ENCODE measurements at places on chromosomes 3 and 15.

DNA sequence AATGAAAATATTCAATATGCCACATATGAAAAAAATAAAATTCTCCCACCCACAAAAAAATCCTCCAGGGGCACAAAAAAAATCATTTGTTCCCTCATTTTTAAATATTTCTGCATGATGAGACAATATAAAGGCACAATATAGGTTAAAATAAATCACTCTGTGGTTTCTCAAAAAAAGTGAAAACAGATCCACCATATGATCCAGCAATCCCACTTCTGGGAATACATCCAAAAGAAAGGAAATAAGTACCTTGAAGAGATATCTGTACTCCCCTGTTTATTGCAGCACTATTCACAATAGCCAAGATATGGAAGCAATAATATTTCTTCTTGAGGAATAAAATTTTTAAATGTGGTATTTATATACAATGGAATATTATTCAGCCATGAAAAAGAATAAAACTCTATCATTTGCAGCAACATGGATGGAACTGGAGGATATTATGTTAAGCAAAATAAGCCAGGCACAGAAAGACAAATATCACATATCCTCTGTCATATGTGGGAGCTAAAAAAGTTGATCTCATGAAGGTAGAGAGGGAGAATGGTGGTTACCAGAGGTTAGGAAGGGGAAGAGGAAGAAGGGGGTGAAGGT lies 1.5 kb downstream of the ATP8B4 start:
- peak; percentile 53 for DNase-seq

DNA sequence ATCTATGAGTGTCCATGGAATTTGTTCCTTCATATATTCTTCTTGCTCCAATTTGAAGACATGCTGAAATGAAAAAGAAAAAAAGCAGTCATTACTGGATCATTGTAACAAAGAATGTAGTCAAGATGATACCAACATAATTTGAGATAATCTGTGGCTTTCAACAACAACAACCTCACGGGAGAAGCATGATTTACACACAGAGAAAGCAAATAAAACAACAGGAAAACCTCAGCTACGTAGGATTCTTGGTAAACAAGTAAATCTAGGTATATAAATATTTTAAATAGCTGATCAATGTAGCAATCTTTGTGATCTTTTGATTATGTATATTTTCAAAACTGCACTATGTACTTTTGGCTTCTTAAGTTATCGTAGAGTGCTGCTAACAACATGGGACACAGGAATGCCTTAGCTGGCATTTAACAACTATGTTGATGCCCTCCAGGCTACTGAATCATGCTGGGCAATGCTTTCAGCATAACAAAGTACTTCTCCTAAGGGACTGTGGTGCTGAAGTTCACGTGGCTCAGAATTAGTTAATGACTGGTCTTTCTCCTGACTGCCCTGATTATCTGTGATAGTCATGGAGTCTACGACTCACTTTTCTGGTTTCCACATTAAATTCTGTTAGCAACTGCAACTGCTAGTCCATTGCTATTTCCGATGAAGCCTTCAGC lies 96.5 kb upstream of the MYO5C start:
- no peak for DNase-seq

GRCh38 chr3:142574665-142575064 lies 3.9 kb downstream of the ATR start:
- no peak for DNase-seq

GRCh38 chr3:5138214-5138981 lies 16.3 kb downstream of the ARL8B start:
- no peak for DNase-seq

DNA sequence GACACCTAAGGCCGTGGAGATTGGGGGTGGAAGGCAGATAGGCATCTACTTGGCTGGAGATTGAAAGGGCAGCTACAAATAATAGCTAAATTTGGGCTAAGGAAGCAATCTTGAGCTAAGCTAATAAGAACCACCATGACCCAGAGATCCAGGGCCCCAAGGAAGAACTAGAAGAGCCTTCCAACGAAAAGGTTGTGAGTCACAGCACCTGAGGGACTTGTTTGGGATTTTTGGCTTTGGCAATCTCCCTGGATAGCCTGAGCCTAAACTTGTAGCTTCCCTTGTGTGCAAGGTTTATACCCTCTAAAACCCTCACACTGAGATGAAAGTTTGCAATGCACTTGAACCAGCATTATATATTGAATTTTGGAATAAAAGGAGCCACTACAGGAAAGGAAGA lies 364.0 kb upstream of the IL12A start:
- no peak for DNase-seq

DNA sequence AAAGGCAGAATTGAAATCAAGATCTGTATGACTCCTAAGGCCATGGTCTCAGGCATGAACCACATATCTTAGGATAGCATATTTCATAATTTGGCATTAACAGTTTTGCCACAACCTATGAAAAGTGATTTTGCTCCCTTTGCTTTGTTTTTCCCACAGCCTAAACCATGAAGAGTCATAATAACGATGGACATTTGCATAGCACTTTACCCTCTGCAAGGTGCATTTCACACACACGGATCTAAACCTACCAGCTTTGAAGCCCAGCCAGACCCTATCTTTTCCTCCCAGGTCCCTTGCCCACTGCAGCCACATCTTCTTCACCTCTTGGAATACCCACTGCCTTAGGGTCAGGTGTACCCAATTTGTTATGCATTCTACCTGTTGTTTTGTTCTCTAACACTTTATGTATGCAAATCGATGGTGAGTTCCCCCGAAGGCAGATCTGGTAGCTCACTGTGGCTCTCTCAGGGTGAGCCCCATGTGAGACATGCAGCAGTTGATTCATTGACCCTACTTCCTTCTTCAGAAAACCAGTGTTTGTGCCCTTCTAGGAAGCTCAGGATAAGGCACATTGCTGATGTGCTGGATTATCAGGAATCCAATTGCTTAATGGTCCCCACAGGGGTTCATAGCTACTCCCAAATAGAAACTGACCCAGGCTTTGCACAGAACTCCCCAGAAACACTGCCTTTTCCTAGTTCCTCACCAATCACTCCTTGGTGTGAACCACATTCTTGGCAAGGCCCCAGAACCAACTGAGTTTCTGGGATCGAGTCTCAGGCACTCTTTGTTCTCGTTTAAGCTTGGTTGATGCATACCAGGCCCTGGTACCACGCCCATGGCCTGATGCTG lies 8.7 kb downstream of the ARHGAP31 start:
- DNase-seq: no peak

- DNase-seq: no peak
Measured at GRCh38 chr3:189744235-189744634, 113.0 kb downstream of the TP63 start.

- DNase-seq: no peak
Measured at GRCh38 chr3:66144568-66145407, 76.0 kb upstream of the SLC25A26 start.

DNA sequence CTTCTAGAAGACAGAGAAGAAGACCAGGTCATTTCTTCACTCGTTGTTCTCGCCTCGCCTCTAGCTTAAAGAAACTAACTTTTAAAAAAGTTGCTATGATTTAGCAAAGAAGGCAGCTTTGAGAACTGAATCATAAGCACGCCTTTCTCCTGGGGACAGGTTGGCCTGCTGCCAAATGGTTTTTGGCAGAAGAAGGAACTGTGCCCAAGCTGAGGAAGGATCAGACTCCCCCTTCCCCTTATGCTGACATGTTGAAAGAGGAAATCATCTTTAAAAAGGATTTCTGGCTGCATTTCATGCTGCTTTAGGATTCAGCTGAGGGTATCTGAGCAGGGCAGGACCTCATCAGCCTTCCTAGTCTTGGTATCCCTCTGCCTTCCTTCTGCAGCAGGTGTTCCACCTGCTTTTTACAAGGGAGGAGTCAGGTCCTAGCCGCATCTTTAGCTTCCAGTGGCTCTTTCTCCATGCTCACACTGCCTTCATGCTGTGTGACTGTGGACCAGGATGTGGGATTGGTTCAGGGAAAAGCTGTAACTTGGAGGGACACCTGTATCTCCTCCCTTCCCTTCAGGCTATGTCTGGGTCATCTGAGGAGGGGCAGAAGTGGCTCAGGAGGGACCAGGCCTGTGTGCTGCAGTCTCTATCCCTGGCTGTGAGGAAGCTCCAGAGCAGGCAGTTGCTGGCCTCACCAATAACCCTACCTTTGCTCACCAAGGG lies 34.1 kb upstream of the HACD2 start:
- DNase-seq: peak; percentile 73

DNA sequence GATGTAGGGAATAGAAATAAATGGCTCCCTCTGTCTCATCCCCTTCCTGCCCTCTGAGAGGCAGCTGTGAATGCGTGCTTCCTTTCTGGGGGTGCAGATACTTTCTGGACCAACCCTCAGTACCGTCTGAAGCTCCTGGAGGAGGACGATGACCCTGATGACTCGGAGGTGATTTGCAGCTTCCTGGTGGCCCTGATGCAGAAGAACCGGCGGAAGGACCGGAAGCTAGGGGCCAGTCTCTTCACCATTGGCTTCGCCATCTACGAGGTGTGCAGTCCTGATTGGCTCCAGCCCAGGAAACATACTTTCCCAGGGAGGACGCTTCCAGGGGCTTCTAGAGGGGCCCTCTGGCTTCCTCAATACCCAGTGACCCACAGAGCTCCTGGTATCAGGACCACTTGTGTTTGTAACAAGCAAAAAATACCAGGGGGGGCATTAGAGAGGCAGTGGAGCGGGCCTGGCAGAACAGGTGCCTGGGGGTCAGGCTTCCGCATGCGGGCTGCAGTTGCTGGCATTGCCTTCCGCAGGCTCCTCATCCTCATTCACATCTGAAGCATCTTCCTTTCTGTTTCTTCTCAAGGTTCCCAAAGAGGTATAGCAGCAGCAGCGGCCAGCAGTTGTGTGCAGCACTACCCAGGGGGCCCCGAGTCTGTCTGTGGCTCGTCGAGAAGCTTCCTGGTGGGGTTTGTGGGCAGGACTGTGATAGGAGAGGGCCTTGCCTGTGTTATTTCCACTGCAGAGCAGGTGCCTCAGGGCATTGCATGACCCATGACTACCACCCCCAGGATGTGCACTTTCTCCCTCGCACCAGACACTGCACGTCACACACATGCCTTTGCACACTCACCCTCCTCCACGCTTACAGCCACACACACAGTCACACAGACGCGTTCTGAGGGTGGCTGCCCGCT lies 42.5 kb downstream of the CAPN3 start:
- no peak for DNase-seq

DNA sequence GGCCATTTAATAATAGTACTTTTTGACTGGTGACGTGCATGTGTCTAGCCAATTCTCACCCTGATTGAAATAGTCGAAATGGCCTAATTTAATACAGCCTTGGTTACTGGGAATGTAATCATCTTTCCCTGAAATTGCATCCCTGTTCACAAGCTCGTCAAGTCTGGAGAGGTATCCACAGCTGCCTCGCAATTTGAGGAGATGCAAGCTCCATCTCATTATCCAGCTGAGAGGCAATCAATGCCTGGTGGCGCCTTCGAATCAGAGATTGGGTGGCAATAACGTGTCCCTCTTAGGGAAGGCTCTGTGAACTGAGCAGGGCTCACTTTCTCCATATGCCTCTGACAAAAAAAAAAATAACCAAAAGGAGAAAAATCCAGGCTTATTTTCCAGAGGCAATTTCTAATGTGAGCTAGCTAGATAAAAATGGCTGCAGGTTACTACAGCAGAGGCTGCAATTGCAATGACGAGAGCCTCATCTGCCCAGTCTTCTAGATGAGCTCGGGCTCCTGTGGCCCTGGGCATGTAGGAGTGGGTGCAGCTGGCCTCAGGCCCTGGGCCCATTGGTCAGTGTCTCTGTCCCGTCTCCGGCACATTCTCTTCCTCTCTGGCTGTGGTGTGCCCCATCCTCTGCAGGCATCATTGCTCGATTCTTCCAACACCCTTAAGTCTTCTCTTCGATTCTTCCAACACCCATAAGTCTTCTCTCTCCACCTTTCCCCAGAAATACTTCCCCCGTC lies 487.5 kb downstream of the GABRG3 start:
- no peak for DNase-seq

DNA sequence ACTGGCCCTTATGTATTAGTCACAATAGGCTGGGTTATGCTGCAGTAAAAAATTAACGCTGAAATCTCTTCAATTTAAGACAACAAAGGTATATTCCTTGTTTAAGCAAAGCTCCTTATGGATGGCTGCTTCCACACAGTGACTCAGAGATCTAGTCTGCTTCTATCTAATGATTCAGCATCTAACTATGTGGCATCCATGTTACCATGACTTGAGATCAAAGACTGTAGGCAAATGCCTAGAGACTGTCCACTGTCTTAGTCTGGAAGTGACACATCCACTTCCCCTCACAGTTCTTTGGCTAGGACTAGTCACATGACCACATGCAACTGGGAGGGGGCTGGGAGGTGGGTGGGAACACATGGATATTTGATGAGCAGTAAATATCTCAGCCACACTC lies 61.3 kb upstream of the PSMD6 start:
- DNase-seq: no peak

DNA sequence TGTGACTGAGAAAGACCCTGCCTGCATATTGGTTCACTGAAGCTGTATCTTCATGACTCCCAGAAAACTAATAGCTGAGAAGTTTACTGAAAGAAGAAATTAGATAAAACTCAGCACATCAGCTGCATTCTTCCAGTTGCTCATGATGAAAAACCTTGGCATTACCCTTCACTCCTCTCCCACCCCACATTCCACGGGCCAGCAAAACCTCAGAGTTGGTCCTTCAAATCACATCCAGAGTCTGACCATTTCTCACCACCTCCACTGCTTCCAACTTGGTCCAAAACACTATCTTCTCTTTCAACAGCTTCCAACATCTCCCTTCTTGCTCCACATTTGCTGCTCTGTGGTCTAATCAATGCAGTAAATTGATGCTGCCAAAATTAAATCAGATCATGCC lies 97.1 kb downstream of the CD47 start:
- DNase-seq: no peak

DNA sequence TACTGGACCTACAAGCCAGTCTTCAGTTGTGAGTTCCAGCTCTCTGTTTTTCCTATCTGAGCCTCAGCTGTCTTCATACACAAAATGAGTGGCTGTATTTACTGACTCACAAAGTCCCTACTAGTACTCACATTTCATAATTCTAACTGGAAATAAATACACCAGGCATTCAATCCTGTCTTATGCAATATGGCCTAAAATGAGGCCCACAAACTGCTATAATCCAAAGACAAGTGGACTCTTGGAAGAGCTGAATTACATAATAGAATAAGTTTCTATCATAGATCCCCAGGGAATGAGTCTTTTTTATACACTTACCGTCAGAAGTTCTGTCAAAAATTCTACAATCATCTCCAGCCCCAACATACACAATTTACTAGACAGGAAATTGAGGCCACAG lies 211.9 kb downstream of the LRRN1 start:
- DNase-seq: no peak

DNA sequence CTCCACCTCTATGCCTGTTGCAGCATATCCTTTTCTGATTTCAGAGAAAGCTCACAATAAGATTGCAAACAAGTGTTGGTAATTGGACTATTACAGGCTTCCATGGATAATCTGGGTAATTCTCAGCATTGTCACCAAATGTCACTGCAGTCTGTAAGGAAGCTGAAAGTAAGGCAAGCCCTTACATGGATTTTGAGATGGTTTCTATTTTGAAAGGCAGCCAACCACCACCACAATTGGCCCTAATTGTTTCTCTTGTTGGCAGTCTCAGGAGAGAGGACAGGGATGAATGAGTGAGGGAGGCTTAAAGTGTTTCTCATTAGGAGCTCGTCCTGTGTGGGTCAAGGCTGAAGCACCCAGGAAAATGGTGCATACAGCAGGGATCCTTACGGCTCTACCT lies 879.9 kb downstream of the TUSC7 start:
- DNase-seq: no peak

All from fibroblast of skin of left biceps (primary cell).